GM06990 (cell line): ENCODE measurements at places on chromosomes 13 and 19.

DNA sequence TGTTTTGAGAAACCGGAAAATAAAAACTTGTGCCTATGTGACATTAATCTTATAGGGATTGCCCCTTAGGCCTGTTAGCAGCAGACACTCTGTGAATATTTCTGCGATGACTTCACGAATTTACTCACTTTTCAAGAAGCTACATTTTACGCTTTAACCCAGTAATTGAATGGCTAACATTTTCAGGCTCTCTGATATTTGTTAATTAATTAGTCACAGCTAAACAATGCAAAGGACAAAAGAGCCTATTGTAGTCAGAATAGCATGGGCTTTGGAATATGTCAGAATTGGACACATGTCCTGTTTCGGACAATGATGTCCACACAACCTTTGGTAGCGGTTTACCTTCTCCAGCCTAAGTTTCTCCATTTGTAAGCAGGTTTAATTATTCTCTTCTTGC is 506.6 kb downstream of the EFNB2 start:
- no peak for DNase-seq

DNA sequence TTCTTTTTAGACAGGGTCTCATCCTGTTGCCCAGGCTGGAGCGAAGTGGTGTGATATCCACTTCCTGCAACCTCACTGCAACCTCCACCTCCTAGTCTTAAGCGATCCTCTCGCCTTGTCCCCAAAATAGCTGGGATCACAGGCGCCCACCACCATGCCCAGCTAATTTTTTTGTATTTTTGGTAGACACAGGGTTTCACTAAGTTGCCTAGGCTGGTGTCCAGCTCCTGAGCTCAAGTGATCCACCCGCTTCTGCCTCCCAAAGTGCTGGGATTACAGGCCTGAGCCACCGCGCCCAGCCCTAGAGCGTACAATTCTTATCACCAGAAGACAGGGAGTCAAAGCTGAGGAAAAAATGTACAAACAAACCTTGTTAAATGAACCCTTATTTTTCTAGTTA is 4.5 kb upstream of the ELOF1 start:
- no peak for DNase-seq

DNA sequence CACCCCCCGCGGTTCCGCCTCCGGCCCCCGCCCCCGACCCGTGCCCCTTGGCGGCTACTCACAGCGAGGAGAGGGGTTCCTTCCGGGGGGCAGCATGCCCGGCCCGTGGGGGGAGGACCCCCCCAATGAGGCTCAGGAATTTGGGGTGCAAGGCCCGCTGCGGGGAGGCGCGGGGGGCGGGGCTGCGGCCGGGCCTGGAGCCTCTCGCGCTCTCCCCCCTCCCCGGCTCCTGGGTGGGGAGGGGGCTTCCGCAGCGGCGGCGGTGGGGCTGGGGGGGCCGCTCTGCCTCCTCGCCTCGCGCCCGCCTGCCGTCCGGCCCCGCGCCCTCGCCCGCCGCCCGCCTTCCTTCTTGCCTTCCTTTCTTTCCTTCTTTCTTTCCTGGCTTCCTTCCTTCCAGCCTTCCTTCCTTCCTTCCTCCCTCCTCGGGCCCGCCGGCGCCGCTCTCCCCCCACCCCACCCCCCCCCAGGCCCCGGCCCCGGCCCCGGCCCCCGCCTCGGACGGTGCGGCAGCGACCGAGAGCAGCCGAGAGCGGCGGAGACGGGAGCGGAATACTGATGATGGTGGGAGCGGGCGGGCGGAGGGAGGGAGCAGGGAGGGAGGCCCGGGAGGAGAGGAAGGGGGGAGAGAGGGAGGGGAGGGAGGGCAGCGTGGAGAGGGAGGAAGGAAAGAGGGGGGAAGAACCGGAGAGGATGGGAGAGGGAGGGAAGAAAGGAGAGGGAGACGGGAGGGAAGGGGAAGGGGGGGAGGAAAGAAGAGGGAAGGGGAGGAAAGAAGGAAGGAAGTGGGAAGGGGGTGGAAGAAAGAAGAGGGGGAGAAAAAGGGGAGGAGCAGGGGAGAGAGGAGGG is at the start of gene LRRC4B:
Gene LRRC4B (minus strand): TSS at position 554 of the 846 bp plus-strand sequence. CDS start 19,597 bp downstream, outside the sequence.
- DNase-seq: no peak

- no peak for DNase-seq
Measured at GRCh38 chr13:26412936-26413716, 144.4 kb upstream of the WASF3 start.

DNA sequence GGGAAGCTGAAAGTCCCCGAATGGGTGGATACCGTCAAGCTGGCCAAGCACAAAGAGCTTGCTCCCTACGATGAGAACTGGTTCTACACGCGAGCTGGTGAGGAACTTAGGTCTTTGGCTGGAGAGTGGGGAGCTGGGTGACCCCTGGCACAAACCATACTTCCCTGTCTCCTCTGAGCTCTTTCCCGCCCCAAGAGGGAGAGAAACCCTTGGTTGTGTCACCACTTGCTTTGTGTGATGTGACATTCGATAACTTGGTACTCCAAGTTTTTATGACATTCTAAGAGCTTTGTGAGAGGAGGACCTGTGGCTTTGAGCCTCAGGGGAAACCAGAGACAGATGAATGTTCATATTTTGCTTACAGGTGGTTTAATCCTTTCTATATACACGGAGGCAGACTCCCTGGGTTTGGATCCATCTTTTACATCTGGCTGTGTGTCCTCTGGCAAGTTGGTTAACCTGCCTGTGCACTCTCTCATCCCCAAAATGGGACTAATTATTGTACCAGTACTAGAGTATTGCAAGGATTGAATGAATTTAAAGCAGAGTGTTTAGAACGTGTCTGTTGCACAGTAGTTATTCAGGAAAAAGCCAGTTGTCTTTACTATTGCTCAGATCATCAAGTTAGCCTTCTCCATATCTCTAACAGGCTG is 1.2 kb downstream of the RPS19 start:
- no peak for DNase-seq

GRCh38 chr13:20145521-20145920 is 15.3 kb downstream of the GJA3 start:
- DNase-seq: no peak

DNA sequence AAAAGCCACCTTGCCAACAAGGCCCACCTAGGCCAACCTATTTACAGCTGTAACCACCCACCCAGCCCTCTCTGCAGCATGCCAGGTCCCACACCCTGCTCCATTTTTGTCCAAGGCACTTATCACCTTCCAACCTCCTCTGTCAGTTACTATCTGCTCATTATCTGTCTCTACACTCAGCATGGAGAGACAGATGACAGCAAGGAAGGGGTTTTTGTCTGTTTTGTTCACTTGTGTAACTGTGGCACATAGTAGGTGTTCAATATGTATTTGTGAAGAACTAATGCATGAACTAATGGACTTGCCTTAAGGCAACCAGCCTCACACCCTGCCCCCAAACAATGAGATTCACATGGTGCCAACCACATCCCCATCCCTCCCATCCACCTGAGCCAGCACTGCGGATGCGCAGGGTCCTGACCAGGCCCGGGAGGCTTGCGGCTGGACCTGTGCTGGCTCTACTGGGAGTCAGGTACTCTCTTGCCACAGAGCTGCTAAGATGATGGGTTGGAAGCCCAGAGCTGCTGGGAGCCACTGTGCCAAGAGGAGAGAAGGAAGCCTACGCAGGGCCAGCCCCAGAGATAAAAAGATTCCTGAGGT is 17.3 kb downstream of the DEDD2 start:
- no peak for DNase-seq

- DNase-seq: no peak
Measured at GRCh38 chr19:49730166-49730565, 32.9 kb downstream of the TSKS start.

GRCh38 chr13:30314562-30314961 is 7.2 kb upstream of the KATNAL1 start:
- no peak for DNase-seq

DNA sequence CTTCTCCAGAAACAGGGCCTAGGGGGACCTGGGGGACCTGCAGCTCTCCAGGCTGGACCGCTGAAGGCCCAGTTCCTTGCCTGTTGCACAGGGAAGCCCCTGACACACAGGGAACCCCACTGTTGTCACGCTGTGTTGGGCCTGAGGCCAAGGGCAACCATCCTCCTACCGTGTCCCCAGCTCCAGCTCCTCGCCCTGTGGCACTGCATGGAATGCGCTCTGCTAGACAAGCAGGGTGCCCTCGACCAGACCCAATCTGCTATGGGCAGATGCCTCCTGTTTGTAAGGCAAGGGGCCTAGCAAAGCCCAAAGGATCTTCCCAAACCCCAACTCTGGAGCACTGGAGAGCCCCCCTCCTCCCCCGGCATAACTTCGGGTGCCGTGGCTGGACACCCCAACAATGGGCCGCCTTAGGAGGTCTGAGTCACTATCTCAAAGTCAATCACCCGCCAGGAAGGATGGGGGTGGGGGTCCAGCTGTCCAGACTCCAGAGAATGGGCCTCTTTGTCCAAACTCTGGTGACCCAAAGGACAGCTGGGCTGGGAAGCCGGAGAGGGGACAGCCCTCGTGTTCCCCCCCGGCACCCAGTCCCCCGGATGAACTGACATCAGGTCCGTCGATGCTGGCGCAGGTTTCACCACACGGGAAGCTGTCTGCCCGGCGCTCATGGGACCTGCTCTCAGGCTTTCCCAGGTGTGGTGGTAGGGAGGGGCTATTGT is 3.7 kb downstream of the BRSK1 start:
- DNase-seq: no peak

- no peak for DNase-seq
Measured at GRCh38 chr19:41436674-41436951, 3.1 kb downstream of the DMAC2 start.

GRCh38 chr13:90233933-90234672 is 1113.4 kb upstream of the MIR17HG start:
- no peak for DNase-seq

DNA sequence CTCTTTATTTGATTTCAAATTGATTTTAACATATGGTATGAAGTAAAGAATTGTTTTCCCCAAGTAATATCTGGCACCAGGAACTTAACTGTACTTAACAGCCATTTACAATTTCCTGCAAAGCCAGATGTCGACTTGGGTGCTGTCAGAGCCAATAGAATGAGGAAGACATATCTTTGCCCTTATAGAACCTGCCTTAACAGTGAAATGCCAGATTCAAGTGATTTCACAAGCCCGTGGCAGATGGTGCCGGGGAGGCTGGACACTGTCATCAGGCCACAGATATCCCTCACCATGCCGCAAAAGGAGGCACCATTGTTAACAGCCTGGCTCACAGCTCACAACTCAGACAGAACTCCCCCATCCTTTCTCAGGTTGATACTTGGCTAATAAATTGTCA is 48.7 kb downstream of the ESD start:
- DNase-seq: no peak

GRCh38 chr19:33100894-33101644 is 20.1 kb downstream of the GPATCH1 start:
- no peak for DNase-seq

DNA sequence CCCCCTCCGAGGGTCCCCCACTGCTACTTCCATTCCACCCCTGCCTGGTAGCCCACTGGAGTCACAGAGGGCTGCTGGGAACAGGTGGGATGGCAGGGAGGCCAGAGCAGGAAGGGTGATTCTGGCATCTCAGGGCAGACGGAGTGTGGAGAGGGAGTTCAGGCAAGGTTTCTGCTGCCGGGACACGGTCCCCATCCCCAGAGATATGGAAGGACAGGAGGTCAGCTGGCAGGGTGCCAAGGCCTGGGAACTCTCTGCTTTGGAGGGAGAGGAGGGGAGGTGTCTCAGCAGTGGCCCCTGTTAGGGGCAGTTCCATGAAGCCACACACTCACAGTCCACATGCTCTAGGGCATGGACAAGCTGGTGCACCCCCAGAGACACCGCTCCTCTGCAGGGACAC is 68.1 kb downstream of the CHST8 start:
- DNase-seq: no peak

DNA sequence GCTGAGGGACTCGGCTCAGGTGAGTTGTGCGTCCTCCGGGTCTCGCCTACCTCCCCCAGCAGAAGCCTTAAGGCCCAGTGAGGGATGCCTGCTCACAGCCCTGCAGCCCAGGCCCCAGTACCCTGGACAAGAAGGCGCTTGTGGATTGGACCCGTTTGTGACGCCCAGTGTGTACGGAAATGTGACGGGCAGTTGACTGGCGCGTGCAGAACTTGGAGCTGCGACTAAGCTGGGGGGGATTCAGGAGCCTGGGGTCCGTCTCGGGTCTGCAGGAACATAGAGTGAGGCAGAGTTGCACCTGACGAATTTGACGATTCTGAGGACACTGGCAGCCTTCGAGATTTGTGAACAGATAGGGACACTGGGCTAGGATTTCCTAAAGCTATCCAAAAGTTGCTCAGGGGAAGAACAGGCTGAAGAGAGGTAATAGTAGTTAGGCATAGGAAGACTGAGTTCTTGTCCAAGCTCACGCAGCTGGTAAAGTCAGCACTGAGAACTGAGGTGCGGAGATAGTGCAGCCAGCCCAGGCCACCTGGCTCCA is 519 bp downstream of the ZNF551 start:
- DNase-seq: no peak

DNA sequence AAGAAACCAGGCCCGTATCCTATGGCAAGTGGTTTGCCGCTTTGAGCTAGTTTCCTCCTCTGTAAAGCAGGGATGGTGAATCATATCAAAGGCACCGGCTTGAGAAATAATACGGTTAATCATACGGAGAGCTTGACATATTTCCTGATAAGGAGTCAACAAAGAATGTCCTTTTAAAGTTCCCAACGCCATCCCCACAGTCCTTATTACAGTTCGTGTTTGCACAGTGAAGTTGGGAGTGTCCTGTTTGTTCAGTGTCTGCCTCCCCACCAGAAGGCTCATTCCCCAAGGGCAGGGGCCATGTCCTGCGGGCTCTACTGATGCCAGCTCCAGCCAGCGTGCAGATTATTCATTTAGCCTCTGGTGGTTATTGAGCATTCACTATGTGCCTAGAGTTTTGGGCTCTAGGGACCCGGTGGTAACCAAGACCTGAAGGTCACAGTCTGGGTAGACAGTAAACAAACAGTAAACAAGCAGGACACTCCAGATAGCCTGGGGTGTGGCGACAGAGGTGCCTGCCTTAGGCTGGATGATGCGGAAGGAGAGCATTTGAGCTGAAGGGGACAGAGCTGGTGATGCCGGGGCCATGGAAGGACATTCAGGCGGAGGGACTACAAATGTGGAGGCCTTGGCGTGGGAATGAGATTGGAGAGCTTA is 6.3 kb downstream of the GRAMD1A start:
- no peak for DNase-seq

DNA sequence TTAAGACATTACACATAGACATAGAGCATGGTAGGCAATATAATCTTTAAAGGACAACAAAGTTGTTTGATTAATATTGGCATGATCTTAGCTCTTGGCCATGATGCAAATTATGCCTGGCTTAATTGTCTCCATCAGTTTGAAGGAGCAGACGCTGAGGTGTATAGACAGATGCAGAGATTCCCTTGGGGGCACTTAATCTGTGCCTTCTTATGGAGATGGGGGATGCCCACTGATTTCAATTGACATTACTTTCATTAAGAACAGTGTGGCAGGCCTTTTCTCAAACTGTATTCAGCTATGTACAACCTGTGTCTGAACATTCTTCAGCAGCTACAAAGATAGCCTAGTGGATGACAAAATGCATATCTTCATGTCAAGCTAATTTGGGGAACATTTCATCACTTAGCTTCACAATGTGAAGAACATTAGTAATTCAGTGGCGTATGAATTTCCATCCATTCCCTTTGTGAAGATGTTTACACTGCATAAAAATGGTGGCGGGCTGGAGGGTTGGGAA is 85.3 kb upstream of the MYCBP2 start:
- no peak for DNase-seq
